ENCODE measurements at places on chromosomes 3 and 15. TPM values are rescaled to one million over a fixed set of nuclear protein-coding genes. Genes with fewer than 3 reads are reported as not detected.

Gene CPLX3
- 0.35 TPM for total RNA-seq

Gene MYZAP
- total RNA-seq, result 0.84 TPM

GRCh38 chr3:111906656-111907055, 47.6 kb downstream of the PHLDB2 start:
- no peaks in the 10 kb centered on the region for H3K4me1 ChIP-seq
- no peak overlapping the region for H3K4me3 ChIP-seq
- no peaks in the 10 kb centered on the region for H3K36me3 ChIP-seq
- H3K27me3 ChIP-seq, result no peaks in the 10 kb centered on the region
- no peak overlapping the region for H3K27ac ChIP-seq
- no peak for DNase-seq

DNA sequence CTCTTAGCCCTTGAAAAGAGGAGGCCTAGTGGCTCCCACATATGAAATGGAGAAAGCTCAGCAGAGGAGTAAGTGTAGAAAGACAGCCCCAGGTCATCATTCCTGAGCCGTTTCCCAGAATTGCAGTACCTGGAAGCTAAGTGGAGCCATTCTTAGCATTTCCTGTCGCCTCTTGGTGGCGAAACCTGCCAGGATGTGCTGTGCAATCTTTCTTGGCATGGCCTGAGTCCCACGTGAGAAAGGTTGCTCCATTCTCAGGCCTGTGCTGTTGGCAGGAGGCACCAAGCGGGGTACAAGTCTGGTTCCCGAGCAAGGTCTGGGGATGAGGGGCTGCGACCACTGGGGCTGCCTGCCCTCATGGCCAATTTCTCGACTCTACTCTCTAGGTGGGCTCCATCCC, 207.2 kb upstream of the TPM1 start:
- H3K4me1 ChIP-seq, result no peaks in the 10 kb centered on the region
- H3K4me3 ChIP-seq, result no peak overlapping the region
- no peak overlapping the region for H3K27ac ChIP-seq
- DNase-seq, result no peak

Gene POPDC2
- total RNA-seq, result 5.5 TPM

Gene GAP43
- not detected for total RNA-seq

Gene MCTP2
- total RNA-seq, result 6.4 TPM

DNA sequence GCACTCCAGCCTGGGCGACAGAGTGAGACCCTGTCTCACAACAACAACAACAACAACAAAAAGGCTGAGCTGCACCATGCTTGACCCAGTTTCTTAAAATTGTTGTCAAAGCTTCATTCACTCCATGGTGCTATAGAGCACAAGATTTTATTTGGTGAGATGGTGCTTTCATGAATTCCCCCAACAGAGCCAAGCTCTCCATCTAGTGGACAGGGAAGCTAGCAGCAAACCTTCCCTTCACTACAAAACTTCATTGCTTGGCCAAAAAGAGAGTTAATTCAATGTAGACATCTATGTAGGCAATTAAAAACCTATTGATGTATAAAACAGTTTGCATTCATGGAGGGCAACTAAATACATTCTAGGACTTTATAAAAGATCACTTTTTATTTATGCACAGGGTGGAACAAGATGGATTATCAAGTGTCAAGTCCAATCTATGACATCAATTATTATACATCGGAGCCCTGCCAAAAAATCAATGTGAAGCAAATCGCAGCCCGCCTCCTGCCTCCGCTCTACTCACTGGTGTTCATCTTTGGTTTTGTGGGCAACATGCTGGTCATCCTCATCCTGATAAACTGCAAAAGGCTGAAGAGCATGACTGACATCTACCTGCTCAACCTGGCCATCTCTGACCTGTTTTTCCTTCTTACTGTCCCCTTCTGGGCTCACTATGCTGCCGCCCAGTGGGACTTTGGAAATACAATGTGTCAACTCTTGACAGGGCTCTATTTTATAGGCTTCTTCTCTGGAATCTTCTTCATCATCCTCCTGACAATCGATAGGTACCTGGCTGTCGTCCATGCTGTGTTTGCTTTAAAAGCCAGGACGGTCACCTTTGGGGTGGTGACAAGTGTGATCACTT, 2.0 kb downstream of the CCR5 start:
- no peaks in the 10 kb centered on the region for H3K27me3 ChIP-seq
- H3K36me3 ChIP-seq, result no peaks in the 10 kb centered on the region
- H3K4me1 ChIP-seq, result peaks cover 72% of the 10 kb centered on the region
- no peak for DNase-seq

Gene DUOX2
- not detected for total RNA-seq

Gene OR5H14
- not detected for total RNA-seq

Gene RARRES1
- total RNA-seq, result not detected

Gene ZBTB20
- total RNA-seq, result 58.2 TPM

Gene PPM1L
- 1.9 TPM for total RNA-seq

All from CD4-positive, CD25-positive, alpha-beta regulatory T cell (primary cell).